ENCODE measurements at places on chromosomes 6 and 20.

DNA sequence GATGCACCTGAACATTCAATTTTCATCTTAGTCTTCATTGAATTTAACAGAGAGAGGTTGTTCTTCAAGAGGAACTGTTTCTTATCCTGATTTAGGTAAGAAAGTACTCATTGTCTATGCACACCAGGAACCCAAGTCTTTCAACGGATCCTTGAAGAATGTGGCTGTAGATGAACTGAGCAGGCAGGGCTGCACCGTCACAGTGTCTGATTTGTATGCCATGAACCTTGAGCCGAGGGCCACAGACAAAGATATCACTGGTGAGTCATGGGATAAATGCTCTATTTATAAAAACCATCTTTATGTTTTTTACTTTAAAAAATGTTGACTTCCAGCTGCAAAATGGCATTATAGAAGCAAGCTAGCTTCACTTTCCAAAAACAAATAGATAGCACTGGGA is 10.2 kb downstream of the NQO2 start:
- no peak overlapping the region for H3K27ac ChIP-seq
- H3K4me1 ChIP-seq, result no peaks in the 10 kb centered on the region
- H3K36me3 ChIP-seq, result peaks cover 5% of the 10 kb centered on the region
- no peaks in the 10 kb centered on the region for H3K27me3 ChIP-seq
- no peak overlapping the region for H3K4me3 ChIP-seq
- DNase-seq, result no peak

DNA sequence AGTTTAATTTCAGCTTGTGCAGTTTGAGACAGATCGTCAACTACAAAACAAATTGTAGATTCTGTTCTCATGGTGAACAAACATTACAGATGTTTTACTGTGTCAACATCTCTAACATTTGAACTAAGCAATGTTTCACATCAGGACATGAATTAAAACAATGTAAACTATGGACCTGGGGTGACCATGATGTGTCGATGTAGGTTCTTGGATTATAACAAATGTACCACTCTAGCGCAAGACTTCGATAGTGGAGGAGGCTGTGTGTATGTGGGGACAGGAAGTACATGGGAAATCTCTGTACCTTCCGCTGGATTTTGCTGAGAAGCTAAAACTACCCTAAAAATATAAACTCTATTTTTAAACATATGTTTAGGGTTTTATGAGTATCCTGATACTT is 17.1 kb downstream of the HIVEP2 start:
- no peaks in the 10 kb centered on the region for H3K36me3 ChIP-seq
- peak overlapping the region; percentile 74 for H3K27ac ChIP-seq

DNA sequence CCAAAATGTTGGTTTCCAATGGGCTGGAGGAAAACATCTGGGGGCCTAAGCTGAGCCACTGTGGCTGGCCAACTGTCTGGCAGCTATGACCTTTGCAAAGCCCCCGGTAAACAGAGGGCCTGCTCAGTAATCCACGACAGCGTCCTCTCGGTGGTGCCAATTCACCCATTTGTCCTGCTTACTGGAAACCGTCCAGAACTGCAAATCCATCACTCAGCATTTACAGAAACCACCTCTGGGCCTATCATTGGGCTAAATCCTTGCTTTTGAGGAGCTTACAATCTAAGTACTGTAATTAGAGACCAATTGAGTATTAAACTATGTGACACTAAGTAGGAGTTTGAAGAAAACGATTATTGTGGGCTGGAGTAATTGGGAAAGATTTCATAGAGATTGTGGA is 31.0 kb downstream of the ADAT2 start:
- no peaks in the 10 kb centered on the region for H3K4me1 ChIP-seq
- no peak for DNase-seq
- H3K27ac ChIP-seq, result no peak overlapping the region
- no peak overlapping the region for H3K4me3 ChIP-seq
- no peaks in the 10 kb centered on the region for H3K27me3 ChIP-seq

GRCh38 chr20:50517817-50518154 is 7.6 kb downstream of the PTPN1 start:
- no peaks in the 10 kb centered on the region for H3K27me3 ChIP-seq
- H3K4me1 ChIP-seq, result peaks cover 64% of the 10 kb centered on the region
- DNase-seq, result no peak
- no peak overlapping the region for H3K4me3 ChIP-seq

GRCh38 chr6:5173810-5174209 is 86.9 kb downstream of the LYRM4 start:
- H3K36me3 ChIP-seq, result no peaks in the 10 kb centered on the region
- no peaks in the 10 kb centered on the region for H3K27me3 ChIP-seq
- no peak overlapping the region for H3K27ac ChIP-seq
- H3K4me1 ChIP-seq, result peaks cover 9% of the 10 kb centered on the region
- no peak overlapping the region for H3K4me3 ChIP-seq

DNA sequence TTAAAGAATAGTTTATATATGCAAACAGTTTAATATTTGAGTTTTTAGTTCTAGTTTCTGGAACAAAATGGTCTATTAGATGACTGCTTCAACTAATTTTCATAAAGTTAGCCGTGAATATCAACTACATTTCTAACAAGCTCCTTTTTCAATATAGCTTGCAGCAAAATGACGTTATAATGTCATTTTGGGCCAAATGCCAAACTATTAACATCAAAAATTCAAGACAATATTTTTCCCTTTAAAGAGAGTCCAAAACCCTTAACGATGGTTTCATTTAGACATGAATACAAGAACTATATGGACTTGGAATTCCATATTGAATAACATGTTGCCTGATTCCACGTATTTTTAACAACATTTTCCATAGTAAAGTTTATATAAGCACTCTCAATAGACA is 91.0 kb downstream of the SMLR1 start:
- peaks cover 26% of the 10 kb centered on the region for H3K27me3 ChIP-seq
- no peak overlapping the region for H3K27ac ChIP-seq
- H3K36me3 ChIP-seq, result no peaks in the 10 kb centered on the region
- H3K4me1 ChIP-seq, result no peaks in the 10 kb centered on the region
- no peak for DNase-seq
- H3K4me3 ChIP-seq, result no peak overlapping the region

DNA sequence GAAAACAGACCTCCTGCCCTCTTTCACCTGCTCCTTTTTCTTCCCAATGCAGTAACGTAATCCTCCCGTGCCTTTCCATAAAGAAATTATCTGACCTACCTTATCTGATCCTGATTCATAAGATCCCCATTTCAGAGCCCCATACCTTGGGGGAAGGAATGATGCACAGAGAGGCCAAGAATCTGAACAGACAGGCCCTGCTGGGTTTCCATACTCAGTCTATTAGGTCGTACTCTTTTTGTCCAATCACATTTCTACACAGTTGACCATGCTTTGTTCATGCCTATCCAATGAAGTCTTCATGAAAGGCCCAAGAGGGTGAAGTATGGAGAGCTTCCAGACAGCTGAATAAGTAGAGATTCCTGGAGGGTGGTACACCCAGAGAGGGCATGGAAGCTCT is 25.3 kb downstream of the SRPK1 start:
- DNase-seq, result no peak
- no peak overlapping the region for H3K4me3 ChIP-seq
- no peak overlapping the region for H3K27ac ChIP-seq
- H3K4me1 ChIP-seq, result no peaks in the 10 kb centered on the region
- no peaks in the 10 kb centered on the region for H3K27me3 ChIP-seq

DNA sequence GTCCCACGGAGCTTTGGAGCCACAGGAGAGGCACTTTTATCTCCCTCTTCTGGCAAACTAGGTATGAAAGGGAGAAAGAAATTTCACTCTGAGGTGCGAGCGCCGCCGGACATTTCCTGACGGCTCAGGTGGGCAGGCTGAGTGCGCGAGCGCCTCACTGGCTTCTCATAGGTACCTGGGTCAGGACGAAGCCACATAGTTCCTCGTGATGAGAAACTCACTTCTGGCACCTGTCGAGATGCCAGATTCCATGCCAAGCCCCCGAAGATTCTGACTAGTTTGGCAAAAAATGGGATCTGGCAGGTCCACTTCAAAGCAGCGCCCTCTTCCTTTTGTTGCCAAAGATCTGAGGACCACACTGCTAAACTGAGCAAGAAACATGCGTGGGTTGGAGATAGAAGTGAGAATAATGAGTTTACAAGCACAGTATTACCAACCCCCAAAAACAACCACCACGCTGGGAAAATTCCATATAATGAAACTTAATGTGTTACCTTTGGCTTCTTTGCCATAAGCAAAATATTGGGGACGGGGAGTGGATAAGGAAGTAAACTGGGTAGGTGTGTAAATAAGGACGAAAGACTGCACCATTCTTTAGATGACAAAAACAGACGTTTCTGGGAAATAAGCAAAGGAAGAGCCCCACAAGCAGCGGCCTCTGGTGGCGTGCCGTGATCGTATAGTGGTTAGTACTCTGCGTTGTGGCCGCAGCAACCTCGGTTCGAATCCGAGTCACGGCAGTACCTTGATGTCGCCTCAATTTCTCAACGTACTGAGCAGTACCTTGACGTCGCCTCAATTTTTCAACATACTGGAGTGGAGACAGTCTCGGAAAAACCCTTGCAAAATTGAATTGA is 89.8 kb upstream of the PRSS16 start:
- H3K4me3 ChIP-seq, result peak overlapping the region; percentile 57
- no peaks in the 10 kb centered on the region for H3K4me1 ChIP-seq
- H3K27ac ChIP-seq, result no peak overlapping the region
- no peak for DNase-seq
- H3K27me3 ChIP-seq, result no peaks in the 10 kb centered on the region

DNA sequence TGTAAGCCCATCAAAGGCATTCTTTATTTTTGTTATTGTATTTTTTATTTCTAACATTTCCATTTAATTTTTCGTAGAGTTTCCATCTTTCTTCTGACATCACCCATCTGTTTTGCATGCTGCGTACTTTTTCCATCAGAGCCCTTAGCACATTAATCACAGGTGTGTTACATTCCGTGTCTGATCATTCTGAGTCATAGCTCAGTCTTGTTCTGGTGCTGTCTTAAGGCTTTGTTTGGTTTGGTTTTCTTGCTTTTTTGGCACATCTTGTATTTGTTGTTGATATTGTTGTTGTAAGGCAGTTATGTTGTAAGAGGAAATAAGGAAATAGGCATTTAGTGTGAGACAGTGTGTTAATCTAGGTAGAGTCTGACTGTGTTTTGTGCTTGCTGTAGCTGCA is 214.6 kb upstream of the CDH4 start:
- DNase-seq, result no peak
- no peaks in the 10 kb centered on the region for H3K27me3 ChIP-seq
- H3K27ac ChIP-seq, result no peak overlapping the region
- no peak overlapping the region for H3K4me3 ChIP-seq
- no peaks in the 10 kb centered on the region for H3K36me3 ChIP-seq
- no peaks in the 10 kb centered on the region for H3K4me1 ChIP-seq

GRCh38 chr6:793261-793660 is 100.3 kb upstream of the EXOC2 start:
- no peak overlapping the region for H3K4me3 ChIP-seq
- H3K27ac ChIP-seq, result no peak overlapping the region
- H3K36me3 ChIP-seq, result no peaks in the 10 kb centered on the region
- no peaks in the 10 kb centered on the region for H3K4me1 ChIP-seq
- no peak for DNase-seq

DNA sequence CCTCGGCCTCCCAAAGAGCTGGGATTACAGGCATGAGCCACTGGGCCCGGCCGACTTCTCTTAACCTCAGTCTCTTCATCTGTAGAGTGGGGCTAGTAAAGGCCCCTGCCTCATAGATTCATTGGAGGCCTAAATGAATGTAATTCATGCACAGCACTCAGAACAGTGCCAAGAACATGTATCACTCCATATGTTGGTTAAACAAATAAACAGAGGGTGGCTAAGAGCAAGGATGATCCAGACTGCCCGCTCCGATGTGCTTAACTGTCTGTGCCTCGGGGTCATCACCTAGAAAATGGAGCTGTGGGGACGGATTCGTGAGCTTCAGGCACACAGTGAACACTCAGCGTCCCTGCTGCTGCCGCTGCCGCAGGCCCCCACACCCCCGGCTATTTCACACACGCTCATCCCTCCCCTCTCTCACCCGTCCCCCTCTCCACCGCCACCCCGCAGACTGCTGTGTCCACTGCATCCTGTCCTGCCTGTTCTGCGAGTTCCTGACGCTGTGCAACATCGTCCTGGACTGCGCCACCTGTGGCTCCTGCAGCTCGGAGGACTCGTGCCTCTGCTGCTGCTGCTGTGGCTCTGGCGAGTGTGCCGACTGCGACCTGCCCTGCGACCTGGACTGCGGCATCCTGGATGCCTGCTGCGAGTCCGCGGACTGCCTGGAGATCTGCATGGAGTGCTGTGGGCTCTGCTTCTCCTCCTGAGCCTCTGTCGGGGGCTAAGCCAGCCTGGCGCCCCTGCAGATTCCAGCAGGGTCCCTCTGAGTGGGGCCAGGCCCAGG is 14.8 kb downstream of the MDFI start:
- no peak overlapping the region for H3K27ac ChIP-seq
- H3K4me3 ChIP-seq, result no peak overlapping the region
- DNase-seq, result no peak

DNA sequence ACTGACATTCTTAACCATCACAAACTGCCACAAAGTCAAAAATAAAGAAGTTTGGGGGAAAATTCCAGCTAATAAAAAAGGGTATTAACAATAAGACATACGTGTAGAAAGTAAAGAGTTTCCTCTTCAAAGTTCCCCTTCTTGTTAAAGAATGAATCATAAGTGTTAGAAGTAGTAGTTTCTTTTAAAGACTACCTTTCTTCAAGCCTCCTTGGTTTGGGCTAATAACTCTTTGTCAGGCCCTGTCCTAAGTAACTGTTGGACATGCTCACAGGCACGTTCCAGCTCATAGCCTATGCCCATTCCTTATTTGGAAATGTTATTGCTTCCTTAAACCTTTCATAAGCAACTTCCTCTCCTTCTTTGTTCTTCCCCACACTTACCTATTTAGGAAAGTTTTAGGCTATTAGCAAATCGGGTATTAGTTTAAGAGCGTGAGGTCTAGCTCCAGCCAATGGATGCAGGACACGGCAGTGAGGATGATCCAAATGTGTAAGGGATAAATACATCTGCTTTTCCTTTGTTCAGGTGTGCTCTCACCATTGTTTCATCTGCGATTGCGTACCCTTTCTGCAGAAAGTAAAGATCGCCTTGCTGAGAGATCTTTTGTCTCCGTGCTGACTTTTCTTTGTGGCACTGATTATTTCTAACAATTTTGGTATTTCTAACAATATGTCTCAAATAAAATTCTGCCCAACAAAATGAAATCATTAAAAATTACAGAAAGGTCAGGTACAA is 64.9 kb downstream of the CHD6 start:
- H3K27ac ChIP-seq, result no peak overlapping the region
- peaks cover 5% of the 10 kb centered on the region for H3K36me3 ChIP-seq
- no peaks in the 10 kb centered on the region for H3K27me3 ChIP-seq
- no peak overlapping the region for H3K4me3 ChIP-seq
- H3K4me1 ChIP-seq, result no peaks in the 10 kb centered on the region

- no peaks in the 10 kb centered on the region for H3K27me3 ChIP-seq
- peak; percentile 69 for DNase-seq
- no peak overlapping the region for H3K4me3 ChIP-seq
- peaks cover 34% of the 10 kb centered on the region for H3K36me3 ChIP-seq
- H3K27ac ChIP-seq, result no peak overlapping the region
Measured at GRCh38 chr6:43009124-43009523, 4.6 kb downstream of the MEA1 start.

DNA sequence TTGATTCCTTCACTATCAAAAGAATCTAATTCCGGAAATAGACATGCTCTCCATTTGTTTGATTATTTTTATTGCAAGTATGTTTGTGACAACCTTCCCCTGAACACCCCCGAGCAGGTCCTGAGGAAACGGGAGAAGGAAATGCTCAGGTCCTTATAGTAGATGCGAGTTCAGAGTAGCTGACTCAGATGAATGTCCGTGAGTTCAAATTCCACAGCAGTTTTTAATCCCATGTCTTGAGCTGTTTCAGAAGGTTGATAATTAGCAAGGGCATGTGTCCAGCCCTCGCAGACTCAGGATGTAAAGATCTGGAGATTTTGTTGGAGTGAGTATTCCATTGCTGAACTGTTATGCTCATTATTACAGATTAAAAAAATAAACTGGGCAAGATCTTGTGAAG is 169.3 kb downstream of the BCAS1 start:
- DNase-seq, result no peak
- H3K4me3 ChIP-seq, result peak overlapping the region; percentile 35
- no peaks in the 10 kb centered on the region for H3K27me3 ChIP-seq
- H3K36me3 ChIP-seq, result no peaks in the 10 kb centered on the region
- H3K27ac ChIP-seq, result peak overlapping the region; percentile 99

All from SK-N-SH (cell line).